Fibroblast of the conjunctiva (primary cell): ENCODE measurements at places on chromosomes 1 and 21.

GRCh38 chr1:41802532-41803501 is 115.9 kb downstream of the HIVEP3 start:
- DNase-seq, result no peak

DNA sequence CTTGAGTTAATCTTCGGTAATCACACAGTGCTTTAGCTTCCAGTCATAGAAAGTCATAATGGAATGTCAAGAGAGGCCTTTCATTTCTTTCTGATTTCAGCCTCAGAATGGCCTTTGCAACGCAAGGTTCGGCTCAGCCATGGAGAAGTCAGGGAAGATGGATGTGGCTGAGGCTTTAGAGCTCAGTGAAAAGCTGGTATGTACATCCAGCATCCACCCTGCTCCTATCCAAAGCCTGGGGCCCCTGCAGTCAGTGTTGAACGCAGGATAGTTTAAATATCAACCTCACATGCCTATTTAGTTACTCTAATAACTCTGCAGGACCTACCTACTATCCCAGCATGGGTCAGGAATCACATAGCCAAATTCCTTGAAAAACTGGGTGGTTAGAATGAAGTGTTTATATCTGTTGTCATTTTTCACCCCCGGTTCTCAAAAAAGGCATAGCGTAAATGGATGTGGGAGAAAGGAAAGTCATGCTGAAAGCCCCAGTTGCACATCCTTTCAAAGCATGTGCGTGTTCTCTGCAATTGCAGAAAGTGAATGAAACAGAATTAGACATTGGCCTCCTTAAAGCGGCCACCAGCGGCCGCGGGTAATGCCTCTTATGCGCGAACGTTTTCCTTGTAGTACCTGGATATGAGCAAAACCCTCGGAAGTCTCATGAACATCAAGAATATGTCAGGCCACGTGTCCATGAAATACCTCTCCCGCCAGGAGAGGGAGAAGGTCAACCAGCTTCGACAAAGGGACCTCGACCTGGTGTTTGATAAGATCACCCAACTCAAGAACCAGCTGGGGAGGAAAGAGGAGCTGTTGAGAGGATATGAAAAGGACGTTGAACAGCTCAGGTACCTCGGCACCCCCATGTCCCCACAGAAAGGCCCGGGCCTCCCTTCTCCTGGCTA is 28.8 kb upstream of the EFHD2 start:
- DNase-seq, result no peak

- DNase-seq, result no peak
These were observed 672.8 kb downstream of the PTPRC start for GRCh38 chr1:199311478-199312262.

DNA sequence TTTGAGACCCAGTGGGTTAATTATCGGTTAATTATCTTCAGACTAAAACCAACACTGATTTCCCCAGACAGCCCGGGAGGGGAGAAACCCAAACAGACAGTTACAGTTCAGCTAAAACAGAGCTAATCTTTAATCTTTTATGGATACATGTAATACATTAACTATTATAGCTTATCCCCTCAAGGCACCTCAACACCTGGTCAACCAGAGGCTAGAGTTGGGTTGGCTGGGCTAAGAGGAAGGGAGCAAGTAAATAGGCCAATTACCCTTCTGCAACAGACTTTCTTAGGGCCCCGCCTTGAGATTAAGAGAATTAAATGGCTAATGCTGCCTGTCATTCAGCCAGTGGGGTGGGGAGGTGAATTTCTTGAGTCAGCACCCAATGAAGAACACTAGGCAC is 6.6 kb upstream of the MED18 start:
- no peak for DNase-seq

- no peak for DNase-seq
These were observed 101.6 kb downstream of the NOS1AP start for GRCh38 chr1:162171111-162171510.

DNA sequence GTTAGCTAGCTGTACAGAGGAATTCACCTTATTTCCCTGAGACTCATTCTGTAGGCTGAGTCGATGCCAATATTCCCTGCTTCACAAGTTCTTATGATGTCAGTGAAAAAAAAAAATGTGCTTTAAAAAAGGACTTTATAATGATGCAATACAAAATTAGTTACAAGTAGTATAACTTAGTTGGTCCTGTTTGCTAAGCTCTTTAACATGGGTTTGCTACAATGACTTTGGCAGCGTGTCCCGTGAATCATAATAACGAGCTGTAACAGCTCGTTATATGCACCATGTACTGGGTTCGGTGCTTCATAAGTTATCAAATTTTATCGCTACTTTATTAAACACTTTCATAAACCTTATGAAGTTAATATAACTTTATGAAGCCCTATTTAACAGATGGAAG is 349.7 kb downstream of the LMX1A start:
- DNase-seq, result no peak

DNA sequence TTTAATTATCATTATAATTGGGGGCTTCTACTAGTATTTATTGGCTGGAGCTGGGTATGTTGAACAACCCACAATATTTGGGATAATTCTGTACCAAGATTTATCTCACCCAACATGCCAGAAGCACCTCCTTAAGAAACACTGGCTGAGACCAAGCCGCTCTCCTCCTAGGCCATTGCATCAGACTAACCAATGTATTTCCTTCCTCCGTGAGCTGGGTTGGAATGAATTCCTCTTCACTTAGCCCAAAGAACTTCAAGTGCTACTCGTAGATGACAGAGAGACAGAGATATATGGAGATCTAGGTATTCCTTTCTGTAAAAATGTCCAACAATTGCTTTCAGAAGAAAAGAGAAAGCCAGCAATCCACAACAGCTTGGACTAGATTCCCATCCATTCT is 87.2 kb upstream of the ETS2 start:
- no peak for DNase-seq

- DNase-seq, result peak; percentile 67
These were observed 3.7 kb upstream of the NEK7 start for GRCh38 chr1:198153103-198153502.

GRCh38 chr1:75085931-75086330 is 48.3 kb upstream of the LHX8 start:
- no peak for DNase-seq

- no peak for DNase-seq
These were observed 126.8 kb downstream of the PEX14 start for GRCh38 chr1:10601342-10602070.

GRCh38 chr1:51653127-51653526 is 36.2 kb downstream of the OSBPL9 start:
- no peak for DNase-seq

GRCh38 chr1:168845140-168845539 is 116.1 kb upstream of the DPT start:
- DNase-seq, result no peak

DNA sequence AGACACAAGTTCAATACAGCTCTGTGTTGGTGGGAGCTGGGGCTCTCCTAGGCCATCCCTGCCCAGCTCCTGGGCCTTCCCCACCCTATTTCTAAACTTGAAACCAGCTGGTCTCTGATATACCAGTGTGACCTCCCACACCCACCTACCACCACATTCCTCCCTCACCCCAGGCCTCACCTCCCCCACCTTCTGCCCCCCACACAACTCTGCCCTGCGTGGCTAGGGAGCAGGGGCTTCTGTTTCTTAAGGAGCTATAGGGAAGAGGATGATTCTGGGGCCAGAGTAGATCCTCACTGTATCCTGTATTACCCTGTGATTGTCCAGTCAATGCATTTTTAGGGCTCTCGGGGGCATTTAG is 16.5 kb downstream of the NES start:
- no peak for DNase-seq

GRCh38 chr1:115668579-115668978 is 26.8 kb downstream of the VANGL1 start:
- DNase-seq, result no peak

GRCh38 chr21:33854604-33855003 is 61.0 kb downstream of the ATP5PO start:
- no peak for DNase-seq

DNA sequence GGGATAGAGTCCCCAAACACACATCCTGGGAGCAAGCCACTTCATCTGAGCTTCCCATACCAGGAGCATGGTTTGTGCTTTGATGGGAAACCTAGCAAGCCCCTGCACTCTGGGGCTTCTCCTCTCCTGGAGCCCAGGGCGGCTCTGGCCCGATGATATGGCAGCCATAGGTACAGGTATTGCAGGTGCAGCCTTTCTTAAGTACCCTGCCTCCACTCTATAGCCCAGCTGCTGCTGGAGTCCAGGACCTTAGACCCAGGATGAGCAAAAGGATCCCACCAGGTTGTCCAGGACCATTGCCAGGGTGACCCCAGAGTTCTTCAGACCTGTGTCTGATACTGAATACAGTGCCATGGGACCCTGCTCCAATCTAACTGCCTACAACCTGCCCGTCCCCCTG is 4.2 kb downstream of the C1orf226 start:
- no peak for DNase-seq

DNA sequence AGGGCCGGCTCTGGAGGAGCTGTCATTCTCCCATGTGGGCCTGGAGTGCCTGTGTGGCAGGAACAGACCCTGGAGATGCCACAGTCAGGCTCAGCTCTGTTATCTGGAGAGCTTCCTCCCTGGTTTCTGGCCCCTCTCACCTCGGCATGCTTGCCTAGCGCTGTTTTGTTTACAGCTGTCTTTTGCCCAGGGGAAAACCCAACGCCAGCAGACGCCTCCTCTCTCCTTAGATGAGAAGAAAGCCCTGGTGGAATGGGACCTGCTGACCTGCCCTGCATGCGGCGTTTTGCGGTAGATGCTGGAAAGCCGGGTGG is 104.9 kb downstream of the CRYAA start:
- DNase-seq, result no peak

DNA sequence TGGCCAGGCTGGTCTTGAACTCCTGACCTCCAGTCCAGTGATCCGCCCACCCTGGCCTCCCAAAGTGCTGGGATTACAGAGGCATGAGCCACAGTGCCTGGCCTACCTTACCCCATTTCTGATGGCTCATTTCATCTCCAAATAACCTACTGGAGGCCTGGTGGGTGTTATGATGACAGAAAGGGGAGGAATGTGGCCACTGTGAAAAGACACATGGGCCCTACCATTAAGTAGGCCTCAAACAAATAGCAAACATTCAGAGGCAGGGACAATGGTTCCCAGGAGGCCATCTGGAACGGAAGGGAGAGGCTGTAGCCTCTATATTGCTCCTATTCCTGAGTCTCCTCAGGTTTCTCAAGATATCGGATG is 932 bp upstream of the FCRLA start:
- DNase-seq, result no peak

- no peak for DNase-seq
These were observed 200.4 kb upstream of the TMPRSS15 start for GRCh38 chr21:18603980-18604379.

GRCh38 chr1:60765204-60765603 is 317.2 kb upstream of the NFIA start:
- DNase-seq, result peak; percentile 32

DNA sequence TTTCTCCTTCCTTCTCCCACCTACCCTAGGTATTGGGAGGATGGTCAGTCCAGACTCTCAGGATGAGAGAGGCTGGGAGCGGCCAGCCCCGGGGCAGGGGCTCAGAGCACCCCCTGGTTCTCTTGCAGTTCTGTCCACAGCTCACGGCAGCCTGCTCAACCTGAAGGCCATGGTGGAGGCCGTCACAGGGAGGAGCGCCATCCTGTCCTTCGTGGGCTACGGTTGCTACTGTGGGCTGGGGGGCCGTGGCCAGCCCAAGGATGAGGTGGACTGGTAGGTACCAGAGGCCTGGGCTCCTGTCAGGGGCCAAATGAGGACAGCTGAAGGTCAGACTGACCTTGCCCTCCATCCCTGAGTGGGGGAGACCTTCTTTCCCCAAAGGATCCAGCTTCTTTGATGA is 4.2 kb downstream of the PLA2G2F start:
- DNase-seq, result no peak

DNA sequence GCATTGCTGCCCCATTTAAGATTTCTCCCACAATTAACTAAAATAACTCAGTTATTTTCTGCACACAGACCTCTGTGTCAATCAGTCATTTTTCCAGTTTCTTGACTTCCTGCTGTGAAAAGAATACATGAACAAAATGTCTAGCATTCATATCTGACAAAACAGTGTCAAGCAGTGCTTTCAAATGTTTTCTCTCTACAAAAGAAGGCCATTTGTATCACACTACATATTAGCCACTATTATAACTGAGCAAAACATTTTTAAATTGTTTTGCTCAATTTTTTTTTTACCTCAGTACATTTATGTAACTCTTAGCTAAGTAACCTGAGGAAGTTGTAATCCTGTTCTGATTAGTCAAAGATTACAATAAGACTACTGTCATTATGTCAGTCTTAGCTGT is 1498.5 kb upstream of the PRMT6 start:
- DNase-seq, result no peak

GRCh38 chr1:183879494-183879893 is 74.6 kb downstream of the RGL1 start:
- DNase-seq, result no peak

GRCh38 chr1:212670301-212670700 is 29.3 kb downstream of the BATF3 start:
- no peak for DNase-seq

DNA sequence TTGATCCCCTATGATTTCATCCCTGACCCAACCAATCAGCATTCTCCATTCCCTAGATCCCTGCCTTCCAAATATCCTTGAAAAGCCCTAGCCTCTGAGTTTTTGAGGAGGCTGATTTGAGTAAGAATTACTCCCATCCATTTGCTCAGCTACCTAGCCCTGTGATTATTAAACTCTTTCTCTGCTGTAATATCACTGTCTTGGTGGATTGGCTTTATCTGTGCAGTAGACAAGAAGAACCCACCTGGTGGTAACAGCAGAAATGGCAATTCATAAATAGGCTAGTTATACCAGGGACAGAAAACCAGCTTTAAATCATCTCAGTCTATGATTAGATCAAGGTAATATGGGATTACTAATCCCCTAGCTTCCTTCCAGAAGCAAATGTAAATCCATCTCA is 13.0 kb downstream of the IL20 start:
- no peak for DNase-seq

GRCh38 chr1:17260264-17260663 is 11.4 kb downstream of the PADI3 start:
- DNase-seq, result no peak

DNA sequence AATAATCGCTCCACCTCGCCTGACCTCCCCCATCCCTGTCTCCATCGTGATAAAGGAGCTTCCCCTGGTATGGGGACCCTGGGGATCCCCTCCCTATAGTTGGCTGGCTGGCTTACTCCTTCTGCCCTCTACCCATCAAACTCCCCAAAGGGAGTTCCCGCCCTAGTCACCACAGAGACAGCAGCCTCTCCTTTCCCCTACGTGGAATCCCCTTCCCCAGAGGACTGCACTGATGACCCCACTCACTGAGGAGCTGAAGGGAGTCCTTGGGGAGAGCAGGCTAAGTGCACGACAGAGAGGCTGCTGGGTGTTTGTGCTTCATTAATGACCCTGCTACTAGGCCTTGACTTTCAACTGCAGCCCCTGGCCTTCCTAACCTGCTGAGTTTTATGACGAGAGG is 1.9 kb downstream of the CADM3 start:
- no peak for DNase-seq

- no peak for DNase-seq
These were observed 29.2 kb upstream of the PDE9A start for GRCh38 chr21:42624095-42624790.
